Putamen (tissue), 1 donor: ENCODE measurements at places on chromosomes 2 and 18.

DNA sequence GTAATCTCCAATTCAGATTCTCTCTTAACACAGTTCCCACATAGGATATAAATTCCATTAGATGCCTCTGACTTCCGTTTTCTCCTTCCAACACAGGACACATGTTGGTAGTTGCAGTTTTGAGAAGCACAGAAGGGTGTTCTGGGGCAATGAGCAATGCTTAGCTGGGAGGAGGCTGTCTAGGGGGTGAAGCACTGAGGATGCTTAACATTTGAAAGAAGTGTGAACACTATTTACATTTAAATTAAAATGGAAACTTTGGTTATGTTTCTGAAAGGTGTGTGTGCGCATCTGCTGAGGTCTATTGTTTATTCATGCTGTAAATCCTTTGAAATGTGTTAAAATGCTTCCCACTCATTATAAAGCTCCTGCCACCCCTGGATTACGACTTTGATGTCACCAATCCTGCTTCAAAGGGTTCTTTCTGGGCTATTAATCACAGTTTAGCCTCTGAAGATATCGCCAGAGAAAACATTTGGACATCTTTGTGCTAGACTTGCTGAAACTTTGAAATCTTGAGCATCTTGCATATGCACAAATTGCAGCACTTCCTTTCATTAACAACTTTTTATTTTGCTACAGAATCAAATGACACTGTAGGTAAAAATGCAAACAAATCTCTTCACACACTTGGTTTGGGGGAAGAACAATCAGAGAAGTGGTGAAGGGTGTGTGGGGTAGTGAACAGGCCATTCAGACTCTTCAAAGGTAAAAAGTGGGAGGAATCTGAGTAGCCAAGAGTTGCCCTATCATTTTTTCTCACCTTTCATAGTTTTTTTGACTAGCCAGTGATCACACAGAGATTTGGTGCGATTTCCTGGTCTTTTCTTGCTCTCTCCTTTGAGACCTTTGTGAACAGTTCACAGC, 258.4 kb downstream of the MYO3B start:
- DNase-seq, result no peak

DNA sequence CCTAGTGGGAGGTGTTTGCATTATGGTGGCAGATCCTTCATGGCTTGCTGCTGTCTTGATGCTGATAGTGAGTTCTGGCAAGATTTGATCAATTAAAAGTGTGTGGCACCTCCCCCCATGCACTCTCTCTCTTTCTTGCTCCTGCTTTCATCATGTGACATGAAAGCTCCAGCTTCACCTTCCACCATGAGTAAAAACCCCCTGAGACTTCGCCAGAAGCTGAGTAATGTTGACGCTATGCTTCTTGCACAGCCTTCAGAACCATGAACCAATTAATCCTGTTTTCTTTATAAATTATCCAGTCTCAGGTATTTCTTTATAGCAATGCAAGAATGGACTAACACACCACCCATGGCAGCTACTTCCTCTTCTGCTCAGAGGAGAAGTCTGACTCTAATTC, 2181.4 kb upstream of the PIK3C3 start:
- DNase-seq, result no peak

- DNase-seq, result no peak
These were observed 617.3 kb upstream of the REG3G start for GRCh38 chr2:78407960-78408794.

DNA sequence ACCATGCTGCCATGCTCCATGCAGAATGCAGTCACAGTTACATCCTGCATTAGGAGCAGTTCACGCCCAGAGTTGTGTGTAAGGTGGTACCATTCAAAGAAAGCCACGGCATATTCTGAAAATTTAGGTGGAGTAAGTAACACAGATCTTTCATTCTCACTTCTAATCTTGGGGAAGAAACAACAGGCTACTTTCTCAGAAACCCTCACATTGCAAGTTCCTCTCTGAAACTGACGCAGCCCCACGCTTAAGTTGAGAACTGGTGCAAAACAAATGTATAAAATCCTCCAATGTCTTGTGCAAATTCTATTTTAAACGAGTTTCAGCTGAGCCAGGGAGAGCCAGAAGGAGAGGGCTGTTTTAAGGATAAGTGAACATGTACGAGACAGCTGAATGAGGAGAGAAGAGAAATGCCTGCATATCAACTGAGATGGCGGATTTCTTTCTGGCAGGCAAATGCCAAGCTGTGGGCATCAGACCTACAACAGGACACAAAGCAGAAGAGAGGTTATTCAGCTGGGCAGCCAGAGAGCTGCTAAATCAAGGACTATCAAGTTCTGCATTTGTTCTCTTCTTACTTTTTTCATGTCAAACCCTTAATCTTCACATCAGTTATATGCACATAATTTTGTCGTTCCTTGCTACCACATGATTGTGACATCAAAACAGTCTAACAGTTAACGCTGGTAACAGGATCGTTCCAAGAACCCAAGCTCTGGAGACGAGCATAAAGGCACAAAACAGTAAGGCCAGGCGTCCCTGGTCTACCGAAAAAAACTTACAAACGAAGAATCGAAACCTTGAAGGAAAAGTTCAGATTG, 6.4 kb downstream of the ARL4C start:
- DNase-seq, result no peak

DNA sequence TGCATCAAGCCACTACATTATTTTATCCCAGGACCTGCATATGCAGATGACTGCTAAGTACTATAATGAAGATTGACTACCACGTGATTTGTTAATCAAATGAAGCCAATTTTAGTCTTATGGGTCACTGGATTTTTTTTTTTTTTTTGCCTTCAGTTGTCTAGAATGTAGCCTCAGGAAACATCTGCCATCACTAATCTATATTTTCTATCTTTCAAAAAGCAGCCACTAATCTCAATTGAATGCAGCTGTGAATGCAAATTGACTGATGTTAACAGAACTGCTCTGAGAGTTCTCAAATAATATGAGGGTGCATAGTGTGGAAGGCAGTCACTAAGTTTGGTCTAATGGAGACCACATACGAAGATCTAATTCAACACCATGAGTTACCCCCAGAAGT, 106.3 kb downstream of the ABCA12 start:
- no peak for DNase-seq

DNA sequence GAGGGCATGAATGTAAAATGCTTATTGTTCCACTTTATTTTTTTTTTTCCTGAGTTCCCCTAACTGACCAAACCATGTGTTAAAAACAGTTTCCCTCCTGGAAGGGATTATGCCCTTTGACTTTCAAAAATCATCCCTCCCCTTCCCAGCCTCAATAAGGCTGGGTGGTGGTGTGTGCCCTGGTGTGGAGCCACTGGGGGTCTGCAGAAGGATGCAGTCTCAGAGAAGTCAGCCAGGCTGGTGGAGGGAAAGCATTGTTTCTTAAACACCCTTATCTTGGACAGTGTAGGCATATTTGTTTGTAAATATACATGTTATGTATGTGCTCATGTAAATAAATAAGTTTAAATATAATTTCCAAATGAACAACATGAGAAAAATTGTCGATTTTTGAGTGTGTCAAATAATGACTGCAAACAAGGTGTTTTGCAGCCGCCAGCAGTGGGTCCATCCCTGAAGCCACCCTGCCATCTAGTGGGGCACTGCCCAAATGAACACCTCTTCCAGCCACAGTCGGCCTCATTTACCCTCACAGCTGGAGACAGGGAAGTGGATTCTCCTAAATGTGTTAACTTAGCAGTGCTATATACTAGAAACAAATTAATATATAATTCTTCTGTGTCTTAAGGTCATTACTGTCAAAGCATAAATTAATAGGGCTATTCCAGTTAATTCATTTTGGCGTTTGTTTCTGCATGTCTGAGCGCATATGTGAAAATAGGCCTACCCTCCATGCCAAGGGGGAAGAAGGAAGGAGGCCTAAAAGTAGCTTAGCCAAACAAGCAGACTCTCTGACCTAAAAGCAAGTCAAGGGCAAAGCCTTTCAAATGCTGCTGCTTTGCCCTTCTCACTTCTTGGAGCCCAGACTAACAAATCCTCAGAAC, 209.6 kb upstream of the PIK3C3 start:
- DNase-seq, result no peak

DNA sequence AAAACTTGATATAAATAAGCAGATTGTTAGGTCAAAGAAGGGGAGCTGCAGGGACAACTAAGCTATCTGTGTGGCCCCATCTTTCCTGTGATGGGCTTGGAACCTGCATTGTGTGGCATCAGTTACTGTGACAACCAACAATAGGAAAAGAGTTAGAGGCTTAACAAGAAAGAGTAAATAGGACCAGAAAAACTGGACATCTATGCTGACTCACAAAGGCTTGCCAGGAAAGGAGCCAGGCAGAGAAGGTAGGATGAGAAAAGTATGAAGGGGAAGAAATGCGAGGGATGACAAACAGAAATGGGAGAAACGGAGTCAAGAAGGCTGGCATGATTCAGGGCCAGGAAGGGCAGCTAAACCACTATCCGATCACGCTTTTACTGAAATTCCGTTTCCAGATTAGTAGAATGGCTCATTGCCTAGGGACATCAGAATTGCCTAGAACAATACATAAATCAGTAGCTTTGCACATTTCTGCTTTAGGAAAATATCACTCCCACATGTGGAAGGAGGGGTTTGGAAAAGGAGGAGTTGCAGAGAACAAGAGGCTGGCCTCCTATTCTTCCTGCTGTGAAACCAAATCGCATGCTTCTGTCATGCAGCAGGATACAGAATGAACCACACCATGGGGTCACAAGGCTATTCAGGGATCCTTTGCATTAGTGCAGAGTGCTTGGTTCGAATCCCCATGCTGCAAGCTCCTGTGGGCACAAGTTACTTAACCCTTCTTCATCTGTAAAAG, 7.3 kb downstream of the PLA2R1 start:
- no peak for DNase-seq

DNA sequence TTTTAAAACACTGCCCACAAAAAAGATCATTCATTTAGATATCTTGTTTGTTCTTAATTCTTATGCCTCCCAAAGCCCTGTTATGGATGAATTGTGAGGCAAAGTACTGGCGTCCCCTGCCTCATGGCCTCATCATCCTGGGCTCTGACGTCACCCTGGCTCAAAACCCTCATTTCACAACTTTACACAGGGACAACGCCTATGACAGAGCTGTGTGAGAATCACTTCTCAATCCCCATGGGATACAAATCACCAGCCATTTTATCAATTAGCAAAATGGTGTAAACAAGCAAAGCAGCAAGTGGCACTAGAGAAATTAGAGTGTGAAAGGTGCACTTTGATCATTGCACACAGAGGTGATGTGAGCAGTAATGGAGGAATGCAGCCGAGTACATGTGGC, 16.6 kb downstream of the FHOD3 start:
- DNase-seq, result no peak

DNA sequence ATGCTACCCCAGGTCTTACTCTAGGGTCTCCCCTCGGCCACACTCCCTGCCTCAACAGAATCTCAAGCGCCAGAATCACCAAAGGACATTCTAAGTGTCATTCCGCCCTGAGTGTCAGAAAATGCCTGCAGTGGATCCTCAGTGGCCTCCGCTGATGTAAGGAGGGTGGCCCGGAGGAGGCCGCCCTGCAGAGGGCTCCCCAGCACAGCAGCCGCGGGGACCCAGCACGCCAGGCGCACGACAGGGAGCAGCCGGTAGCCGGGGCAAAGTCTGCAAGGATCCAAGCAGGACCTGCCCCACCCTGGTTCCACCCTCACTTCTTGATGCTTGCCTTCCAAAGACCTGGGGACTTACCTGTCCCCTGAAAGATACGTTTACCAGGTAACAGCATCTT, 54.2 kb upstream of the ID2 start:
- DNase-seq, result peak; percentile 20

GRCh38 chr2:207184348-207184747, 18.6 kb upstream of the KLF7 start:
- DNase-seq, result no peak

DNA sequence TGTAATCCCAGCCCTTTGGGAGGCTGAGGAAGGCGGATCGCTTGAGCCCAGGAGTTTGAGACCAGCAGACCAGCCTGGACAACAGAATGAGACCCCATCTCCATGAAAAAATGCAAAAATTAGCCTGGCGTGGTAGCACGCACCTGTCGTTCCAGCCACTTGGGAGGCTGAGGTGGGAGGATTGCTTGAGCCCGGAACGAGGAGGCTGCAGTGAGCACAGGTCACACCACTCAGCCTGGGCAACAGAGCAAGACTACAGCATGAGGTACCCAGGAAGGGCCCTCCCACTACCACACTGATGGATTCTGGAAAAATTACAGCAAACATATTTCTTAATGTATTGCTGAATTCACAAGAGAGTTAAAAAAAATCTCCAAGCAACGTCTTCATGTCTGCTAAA, 56.3 kb upstream of the HPCAL1 start:
- DNase-seq, result no peak

DNA sequence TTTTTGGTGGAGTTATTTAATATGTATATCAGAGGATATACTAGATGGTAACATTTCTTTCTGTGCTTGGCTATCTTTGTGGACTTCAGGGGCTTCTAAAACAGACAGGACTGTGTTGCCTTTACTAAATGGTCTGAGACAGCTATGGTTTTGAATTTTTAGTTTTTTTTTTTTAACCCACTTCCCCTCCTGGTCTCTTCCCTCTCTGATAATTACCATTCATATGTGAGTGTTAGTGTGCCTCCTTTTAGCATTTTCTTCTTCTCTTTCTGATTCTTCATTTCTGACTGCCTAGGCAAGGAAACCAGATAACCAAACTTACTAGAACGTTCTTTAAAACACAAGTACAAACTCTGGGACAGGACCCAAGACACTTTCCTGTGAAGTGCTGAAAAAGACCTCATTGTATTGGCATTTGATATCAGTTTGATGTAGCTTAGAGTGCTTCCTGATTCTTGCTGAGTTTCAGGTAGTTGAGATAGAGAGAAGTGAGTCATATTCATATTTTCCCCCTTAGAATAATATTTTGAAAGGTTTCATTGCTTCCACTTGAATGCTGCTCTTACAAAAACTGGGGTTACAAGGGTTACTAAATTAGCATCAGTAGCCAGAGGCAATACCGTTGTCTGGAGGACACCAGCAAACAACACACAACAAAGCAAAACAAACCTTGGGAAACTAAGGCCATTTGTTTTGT, 52.7 kb downstream of the SMAD4 start:
- no peak for DNase-seq

- peak; percentile 12 for DNase-seq
These were observed 269.3 kb upstream of the NCKAP5 start for GRCh38 chr2:133837441-133838094.

- DNase-seq, result no peak
These were observed 432.8 kb upstream of the LRRTM4 start for GRCh38 chr2:77954931-77955330.

- DNase-seq, result no peak
These were observed 104.4 kb downstream of the OSBPL1A start for GRCh38 chr18:24293254-24293653.

GRCh38 chr2:212269005-212269404, 269.6 kb downstream of the ERBB4 start:
- no peak for DNase-seq

- no peak for DNase-seq
These were observed 73.7 kb downstream of the TANK start for GRCh38 chr2:161233858-161234431.
